ENCODE measurements at places on chromosomes 1 and 21.

GRCh38 chr1:110237386-110238152 is 27.5 kb downstream of the KCNC4 start:
- no peak for DNase-seq
- H3K4me1 ChIP-seq, result no peaks in the 10 kb centered on the region
- H3K4me3 ChIP-seq, result no peak overlapping the region
- H3K36me3 ChIP-seq, result peaks cover 5% of the 10 kb centered on the region
- H3K27ac ChIP-seq, result no peak overlapping the region

DNA sequence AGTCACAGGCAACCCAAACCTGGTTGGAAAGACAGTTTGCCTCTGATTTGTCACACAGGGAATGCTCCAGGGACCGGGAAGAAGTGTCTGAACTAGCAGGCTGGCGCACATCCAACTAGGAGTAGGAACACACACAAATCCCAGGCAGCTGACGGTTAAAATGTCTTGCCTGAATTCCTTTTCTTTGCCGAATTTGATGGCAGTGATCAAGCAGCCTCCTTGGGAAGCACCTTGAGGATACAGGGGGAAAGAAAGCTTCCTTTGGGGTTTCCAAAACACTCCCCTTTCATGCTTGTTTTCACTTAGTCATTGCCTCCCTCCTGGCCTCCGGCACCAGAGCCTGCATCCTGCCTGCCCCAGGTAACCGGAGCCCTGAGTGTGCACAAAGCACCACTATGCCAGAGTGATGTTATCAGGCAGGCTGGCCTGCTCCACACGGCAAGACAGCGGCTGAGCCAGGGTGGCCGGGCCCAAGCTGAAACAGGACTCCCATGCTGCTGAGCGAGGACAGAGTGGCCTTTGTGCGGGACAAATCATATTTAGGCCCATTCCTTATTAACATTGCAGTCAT is 193.8 kb downstream of the LMX1A start:
- no peak for DNase-seq
- no peak overlapping the region for H3K27ac ChIP-seq
- H3K4me3 ChIP-seq, result no peak overlapping the region

DNA sequence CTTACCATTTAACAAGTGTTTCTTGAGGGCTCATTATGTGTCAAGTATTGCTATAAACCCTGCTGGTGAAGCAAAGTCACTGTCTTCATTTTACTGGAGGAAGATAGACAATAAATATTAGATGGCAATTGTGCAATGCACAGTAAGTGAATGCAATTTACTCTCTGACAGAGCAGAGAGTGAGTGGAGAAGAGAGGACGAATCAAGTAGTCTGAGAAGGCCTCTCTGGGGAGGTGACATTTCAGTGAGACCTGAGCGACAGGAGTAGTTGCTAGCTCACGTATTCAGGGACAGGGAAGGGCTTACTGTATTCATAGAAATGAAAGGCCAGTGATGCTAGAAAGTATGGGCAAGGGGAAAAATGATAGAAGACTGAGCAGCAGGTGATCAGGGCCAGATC is 1.2 kb upstream of the NMNAT2 start:
- H3K4me1 ChIP-seq, result peaks cover 24% of the 10 kb centered on the region
- H3K36me3 ChIP-seq, result no peaks in the 10 kb centered on the region
- peaks cover 69% of the 10 kb centered on the region for H3K27me3 ChIP-seq
- no peak overlapping the region for H3K27ac ChIP-seq
- no peak for DNase-seq

DNA sequence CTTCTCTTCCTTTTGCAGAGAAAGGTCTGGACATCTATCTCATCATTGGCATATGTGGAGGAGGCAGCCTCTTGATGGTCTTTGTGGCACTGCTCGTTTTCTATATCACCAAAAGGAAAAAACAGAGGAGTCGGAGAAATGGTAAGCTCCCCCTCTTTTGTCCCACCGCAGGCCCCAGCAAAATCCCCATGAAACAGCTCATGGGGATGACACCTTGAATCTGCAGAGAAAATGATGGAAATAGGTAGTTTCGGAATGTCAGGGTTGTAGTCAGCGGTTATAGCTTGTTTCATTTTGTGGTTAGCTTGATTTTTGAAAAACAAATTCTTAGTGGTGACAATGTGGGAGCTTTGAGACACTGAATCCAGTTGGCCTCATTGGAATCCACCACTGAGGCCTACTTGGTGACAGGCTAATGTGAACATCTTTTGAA is 10.3 kb downstream of the CD2 start:
- H3K4me3 ChIP-seq, result peak overlapping the region; percentile 84
- no peaks in the 10 kb centered on the region for H3K27me3 ChIP-seq
- DNase-seq, result no peak
- H3K36me3 ChIP-seq, result peaks cover 100% of the 10 kb centered on the region
- H3K27ac ChIP-seq, result peak overlapping the region; percentile 96

GRCh38 chr21:46542588-46543124 is 62.2 kb downstream of the S100B start:
- no peak for DNase-seq
- H3K4me1 ChIP-seq, result no peaks in the 10 kb centered on the region
- peaks cover 57% of the 10 kb centered on the region for H3K36me3 ChIP-seq

- H3K36me3 ChIP-seq, result peaks cover 3% of the 10 kb centered on the region
- no peaks in the 10 kb centered on the region for H3K27me3 ChIP-seq
- no peaks in the 10 kb centered on the region for H3K4me1 ChIP-seq
- no peak overlapping the region for H3K4me3 ChIP-seq
These were observed 68.8 kb downstream of the ITGB3BP start for GRCh38 chr1:63454269-63454668.

- H3K4me1 ChIP-seq, result peaks cover 23% of the 10 kb centered on the region
- H3K4me3 ChIP-seq, result peak overlapping the region; percentile 97
- H3K27me3 ChIP-seq, result no peaks in the 10 kb centered on the region
- H3K36me3 ChIP-seq, result peaks cover 56% of the 10 kb centered on the region
- peak overlapping the region; percentile 98 for H3K27ac ChIP-seq
- no peak for DNase-seq
These were observed 657 bp upstream of the HNRNPU start for GRCh38 chr1:244865028-244865371.

DNA sequence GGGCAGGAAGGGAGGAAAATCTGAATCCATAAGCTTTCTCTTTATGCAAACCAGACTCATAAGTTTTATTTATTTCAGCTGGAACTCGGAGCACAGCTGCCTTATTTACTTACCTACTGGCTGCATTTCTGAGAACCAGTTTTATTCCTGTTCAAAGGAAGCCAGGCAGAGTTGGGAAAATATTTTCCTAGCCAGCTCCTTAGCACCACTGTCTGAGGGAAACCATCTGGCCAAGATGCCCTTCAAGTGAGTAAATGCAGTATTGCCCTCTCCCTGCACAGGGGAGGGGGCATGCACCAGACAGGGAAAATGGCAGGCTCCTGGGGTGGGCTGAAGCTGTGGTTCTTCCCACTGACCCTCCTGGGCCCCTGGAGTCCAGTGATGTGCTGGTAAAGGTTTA is 28.9 kb upstream of the FMOD start:
- DNase-seq, result no peak
- H3K36me3 ChIP-seq, result no peaks in the 10 kb centered on the region
- H3K27ac ChIP-seq, result no peak overlapping the region
- no peaks in the 10 kb centered on the region for H3K4me1 ChIP-seq
- H3K27me3 ChIP-seq, result peaks cover 51% of the 10 kb centered on the region

GRCh38 chr21:19420565-19420964 is 1017.0 kb upstream of the TMPRSS15 start:
- no peak overlapping the region for H3K27ac ChIP-seq
- no peak overlapping the region for H3K4me3 ChIP-seq
- no peak for DNase-seq
- no peaks in the 10 kb centered on the region for H3K4me1 ChIP-seq
- H3K36me3 ChIP-seq, result no peaks in the 10 kb centered on the region
- H3K27me3 ChIP-seq, result no peaks in the 10 kb centered on the region

DNA sequence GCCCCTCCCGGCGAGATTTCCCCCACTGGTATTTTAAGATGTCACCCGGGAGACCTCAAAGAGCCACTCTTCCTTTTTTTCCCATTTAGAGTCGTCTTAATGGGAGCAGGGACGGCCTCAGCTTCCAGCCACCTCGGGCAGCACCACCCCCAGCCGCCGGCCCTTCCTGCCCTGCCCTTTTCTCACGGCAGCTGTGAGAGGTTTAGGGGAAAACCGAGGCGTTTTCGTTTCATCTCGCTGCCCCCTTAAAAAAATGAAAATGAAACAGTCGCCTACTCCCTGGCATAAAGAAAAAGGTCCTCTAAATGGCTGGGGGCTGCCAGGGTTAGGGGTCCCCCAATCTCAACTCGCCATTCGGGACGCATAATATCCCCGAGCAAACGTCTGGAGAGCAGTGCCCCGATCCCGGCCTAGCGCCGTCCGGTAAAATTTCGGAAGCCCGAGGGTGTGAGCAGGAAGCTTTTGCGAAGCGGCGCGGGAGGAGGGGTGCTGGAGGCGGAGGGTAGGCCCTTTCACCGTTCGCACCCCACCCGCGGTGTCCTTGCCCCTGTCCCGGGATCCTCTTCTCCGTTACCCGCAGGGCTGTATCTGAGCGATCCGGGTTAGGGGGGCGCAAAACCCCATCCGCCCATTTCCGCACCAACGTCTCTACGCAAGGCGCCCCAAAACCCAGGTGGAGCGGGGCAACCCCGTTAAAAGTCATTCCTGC is 1.2 kb downstream of the RUNX3 start:
- no peaks in the 10 kb centered on the region for H3K27me3 ChIP-seq
- H3K4me3 ChIP-seq, result peak overlapping the region; percentile 98
- H3K4me1 ChIP-seq, result peaks cover 54% of the 10 kb centered on the region
- H3K36me3 ChIP-seq, result peaks cover 83% of the 10 kb centered on the region

DNA sequence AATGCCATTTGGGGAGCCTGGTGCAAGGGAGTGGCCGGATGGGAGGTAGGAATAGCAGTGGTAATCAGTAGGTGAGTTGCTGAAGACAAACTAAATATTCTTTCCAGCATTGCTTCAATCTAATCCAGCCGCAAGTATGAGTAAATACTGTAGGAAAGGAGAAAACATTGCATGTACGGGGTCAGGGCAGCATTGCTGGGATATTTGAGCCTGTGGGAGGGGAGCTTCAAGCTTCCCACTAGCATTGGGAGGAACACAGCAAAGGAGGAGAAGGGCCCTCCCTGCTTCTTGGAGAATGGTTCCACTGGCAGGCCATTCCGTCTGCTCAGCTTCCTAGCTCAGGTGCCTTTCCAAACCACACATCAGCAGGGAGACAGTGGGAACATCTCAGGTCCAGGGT is 15.2 kb downstream of the CAPN2 start:
- peak overlapping the region; percentile 87 for H3K4me3 ChIP-seq
- no peaks in the 10 kb centered on the region for H3K27me3 ChIP-seq
- DNase-seq, result no peak
- peaks cover 31% of the 10 kb centered on the region for H3K36me3 ChIP-seq

DNA sequence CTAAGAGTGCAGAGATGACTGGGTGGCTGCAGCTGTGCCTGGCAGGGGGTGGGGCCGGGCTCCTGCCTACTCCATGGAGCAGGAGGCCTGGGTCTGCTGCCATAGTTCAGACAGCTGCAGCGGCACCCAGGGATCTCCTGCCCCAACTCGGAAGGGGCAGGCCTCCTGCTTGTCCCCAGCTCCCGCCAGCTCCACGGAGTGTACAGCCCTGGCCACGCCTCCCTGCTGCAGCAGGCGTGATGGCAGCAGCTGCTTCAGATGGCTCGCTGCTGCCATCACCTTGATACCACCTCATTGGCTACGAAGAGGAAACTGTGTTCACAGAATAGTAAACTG is 35.9 kb downstream of the ACTL8 start:
- no peaks in the 10 kb centered on the region for H3K4me1 ChIP-seq
- no peak overlapping the region for H3K4me3 ChIP-seq
- no peaks in the 10 kb centered on the region for H3K36me3 ChIP-seq
- H3K27ac ChIP-seq, result no peak overlapping the region
- DNase-seq, result no peak

DNA sequence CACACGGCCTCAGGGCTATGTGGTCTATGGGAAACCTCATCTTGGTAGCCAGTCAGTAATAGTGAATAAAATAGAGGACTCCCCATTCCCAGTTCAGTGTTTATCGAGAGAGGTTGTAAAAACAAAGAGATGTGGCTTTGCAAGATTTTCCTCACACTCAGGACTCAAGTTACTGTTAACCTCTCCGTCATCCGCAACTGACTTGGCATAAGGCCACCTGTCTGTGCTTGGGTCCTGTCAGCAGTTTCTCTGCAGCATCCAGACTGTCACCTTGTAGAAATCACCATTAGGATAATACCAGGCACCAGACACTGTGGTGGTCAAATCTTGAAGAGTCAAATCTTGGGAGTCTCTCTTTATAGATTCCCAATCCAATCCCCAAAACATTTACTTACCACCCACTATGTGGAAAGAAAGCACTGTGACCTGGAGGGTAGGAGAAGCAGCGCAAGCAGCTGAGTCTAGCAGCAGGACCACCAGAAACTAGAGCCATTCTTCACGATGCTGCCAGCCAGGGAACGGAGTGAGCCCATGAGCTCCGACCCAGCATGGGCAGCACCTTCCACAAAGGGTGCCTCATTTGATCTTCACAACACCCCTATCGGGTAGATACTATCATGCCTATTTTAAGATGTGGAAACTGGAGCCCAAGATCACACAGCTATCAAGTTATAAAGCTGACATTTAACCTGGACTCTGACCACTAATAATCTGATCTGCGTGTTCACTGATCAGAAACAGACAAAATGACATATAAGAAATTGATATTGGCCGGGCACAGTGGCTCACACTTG is 5.6 kb upstream of the GPR25 start:
- H3K27me3 ChIP-seq, result no peaks in the 10 kb centered on the region
- H3K27ac ChIP-seq, result peak overlapping the region; percentile 38
- peaks cover 3% of the 10 kb centered on the region for H3K36me3 ChIP-seq
- peaks cover 61% of the 10 kb centered on the region for H3K4me1 ChIP-seq
- no peak for DNase-seq

- H3K4me3 ChIP-seq, result no peak overlapping the region
- DNase-seq, result no peak
These were observed 25.7 kb downstream of the PLXNA2 start for GRCh38 chr1:208218237-208219097.

- no peak overlapping the region for H3K27ac ChIP-seq
- H3K4me3 ChIP-seq, result no peak overlapping the region
- H3K27me3 ChIP-seq, result peaks cover 54% of the 10 kb centered on the region
- no peak for DNase-seq
- no peaks in the 10 kb centered on the region for H3K36me3 ChIP-seq
These were observed 16.6 kb upstream of the RWDD3 start for GRCh38 chr1:95217371-95217770.

DNA sequence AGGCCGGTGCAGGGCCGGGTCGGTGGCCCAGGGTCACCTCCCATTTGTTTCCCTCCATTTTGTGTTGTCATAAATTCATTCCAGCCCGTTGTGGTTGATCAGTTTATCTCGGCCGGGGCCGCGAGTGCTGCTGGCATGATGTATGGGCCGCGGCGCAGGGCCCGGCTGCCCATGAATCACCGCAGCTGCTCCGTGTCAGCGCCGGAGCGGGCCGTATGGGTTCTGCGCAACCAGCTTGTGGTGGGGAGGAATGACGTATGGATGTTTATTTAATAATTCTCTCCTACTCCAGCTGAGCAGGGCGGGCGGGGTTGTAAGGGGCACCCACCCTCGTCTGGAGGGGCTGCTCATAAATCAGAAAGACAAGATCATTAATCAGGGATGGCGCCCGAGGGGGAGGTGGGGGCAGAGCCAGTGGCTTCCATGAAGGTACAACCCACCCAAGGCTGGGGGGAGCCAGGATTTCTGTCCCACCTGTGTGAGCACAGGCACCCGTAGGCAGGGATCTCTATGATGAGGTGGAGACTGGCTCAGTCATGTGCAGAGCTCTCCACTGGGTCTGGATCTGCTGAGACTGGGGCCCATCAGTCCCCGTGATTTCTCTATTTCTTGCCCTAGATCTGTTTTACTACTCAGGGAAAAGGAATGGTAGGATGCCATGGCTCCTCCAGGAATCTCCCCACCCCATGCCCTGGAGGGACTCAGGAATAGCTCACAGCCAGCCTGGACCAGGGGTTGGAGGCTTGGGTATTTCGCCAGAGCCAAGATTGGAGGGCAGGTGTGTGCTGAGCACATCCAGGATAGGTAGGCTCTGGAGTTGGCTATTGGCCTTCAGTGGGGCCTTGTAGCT is 27.8 kb downstream of the TMEM53 start:
- peaks cover 36% of the 10 kb centered on the region for H3K36me3 ChIP-seq
- H3K4me3 ChIP-seq, result no peak overlapping the region
- H3K27ac ChIP-seq, result peak overlapping the region; percentile 79
- no peak for DNase-seq
- H3K4me1 ChIP-seq, result peaks cover 14% of the 10 kb centered on the region

All from effector memory CD8-positive, alpha-beta T cell (primary cell).